ENCODE measurements at places on chromosomes 6 and 20. TPM values are rescaled to one million over a fixed set of nuclear protein-coding genes. Genes with fewer than 3 reads are reported as not detected.
A peak's percentile ranks its signal among the peaks of the same experiment; 100 is the strongest.

- no peak for DNase-seq
Measured at GRCh38 chr6:100549406-100550167, 84.9 kb upstream of the SIM1 start.

DNA sequence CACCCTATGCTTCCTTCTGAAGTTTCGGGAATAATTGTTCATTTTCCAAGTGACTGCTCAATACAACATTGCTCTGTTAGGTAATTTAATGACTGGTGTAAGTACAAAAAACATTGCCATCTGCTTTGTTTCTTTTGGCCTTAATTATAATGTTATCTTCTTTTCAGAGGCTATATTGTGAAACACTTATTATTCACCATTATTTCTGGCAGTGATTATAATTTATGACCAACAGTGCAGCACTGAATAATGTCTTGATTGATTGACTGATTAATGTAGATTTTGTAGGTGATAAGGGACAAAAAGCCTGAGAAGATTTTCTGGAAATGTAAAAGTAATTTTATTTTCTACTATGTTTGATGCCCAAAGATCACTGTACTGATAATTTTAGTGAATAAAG, 377.7 kb downstream of the PLCB1 start:
- DNase-seq = no peak

DNA sequence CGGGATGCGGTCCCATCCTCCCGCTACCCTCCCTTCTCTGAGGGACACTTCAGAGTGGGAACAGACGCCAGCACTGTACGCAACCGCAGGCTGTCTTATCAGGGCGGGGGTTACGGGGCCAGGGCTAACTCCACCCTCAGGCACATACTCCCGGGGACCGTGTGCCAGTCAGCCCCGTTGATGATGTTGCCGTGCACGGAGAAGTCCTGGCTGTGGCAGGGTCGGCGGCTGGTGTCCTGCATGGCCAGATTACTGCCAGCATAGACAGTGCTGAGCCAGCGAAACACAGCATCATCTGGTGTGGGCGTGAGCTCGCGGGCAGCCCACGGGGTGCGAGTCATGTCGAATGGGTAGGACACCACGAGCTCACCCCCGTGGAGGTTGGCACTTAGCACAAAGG, 5.0 kb downstream of the CPXM1 start:
- DNase-seq = no peak

- no peak for DNase-seq
Measured at GRCh38 chr20:58759947-58760346, 67.3 kb downstream of the NPEPL1 start.

GRCh38 chr6:38182426-38182825, 362.9 kb downstream of the ZFAND3 start:
- no peak for DNase-seq

DNA sequence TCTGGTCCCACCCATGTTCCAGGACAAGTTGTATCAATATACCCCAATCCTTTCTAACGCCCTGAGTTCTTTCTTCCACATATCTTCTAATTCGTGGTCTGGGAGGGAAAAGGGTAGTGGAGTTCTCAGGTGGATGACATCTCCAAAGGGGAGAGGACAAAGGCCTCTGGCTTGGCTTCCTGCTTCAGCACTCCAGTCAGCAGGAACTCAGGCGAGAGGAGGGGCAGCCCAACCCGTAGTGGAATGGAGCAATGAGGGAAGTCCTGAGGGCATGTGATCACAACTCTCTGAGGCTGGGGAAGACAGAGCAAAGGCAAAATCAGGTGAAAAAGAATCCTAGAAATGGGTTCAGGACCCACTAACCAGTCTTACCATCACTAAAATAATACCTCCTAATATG, 9.6 kb upstream of the NRM start:
- no peak for DNase-seq

DNA sequence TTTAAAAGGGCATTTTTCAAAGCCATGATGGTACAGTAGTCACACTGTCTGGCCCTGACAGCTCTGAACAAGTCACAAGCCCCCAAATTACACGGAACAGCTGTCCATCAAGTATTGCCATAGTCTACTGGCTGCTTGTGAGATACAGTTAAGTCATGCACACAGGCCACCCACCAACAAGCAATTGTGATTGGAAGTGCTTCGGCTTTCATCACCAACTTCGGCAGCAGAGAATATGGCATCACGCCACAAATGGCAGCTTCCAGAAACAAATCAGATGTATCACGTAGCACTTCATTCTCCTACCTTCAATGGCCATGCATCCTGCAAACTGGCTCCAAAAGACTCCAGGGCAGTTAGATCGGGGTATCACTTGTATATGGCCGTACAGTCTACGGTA, 160.5 kb downstream of the PTPRT start:
- DNase-seq = no peak

DNA sequence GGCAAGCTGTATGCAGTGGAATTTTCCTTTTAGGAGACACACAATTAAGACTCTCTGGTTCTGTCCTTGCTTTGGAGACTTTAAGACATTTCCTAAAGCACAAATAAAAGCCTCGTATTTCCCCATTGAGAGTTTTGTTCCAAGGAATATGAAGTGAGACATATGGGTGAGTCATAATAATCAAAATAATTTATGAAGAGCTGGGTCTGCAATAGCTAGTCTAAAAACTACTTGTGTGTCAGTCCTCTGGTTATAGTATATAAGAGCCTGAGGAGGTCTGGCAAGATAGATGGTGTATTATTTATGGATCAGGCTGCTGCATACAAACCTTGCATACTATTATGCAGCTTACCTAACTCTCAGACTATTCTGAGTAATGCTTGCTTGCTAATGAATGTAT, 142.6 kb downstream of the ADGRG6 start:
- DNase-seq = no peak

GRCh38 chr20:32970115-32970972, 33.9 kb downstream of the SUN5 start:
- DNase-seq = no peak

DNA sequence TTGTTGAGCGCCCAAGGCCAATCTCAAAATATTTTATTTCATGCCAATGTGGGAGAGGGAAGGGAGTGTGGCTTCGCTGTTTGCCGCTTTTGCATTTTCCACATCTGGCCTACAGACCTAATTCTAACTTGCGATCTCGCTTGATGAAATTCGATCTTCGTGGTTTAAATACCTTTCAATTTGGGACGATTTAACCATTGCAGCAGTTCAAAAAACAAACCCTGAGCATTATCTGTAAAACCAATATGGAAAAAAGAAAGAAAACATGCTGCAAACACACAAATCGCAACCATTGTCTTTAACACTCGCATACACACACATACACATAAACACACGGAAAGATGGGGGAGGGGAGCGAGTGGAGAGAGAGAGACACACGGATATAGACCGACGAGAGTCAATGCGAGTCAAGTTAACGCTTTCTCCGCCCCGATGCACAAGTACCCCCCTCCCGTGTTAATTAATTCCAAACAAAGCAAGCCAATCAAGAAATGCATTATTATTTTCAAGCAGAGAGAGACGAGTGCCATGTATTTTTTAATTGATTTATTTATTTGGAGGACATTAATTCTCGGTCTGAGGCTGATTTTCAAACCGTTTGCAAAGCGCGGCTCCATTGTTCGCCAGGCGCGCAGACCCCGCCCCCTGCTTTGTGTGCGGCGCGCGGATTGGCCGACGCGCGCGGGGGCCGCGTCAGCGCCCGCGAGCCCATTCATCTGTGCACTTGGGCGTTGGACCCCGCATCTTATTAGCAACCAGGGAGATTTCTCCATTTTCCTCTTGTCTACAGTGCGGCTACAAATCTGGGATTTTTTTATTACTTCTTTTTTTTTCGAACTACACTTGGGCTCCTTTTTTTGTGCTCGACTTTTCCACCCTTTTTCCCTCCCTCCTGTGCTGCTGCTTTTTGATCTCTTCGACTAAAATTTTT, at the start of gene MARCKS:
MARCKS (plus strand) TSS at position 721 of the 931 bp plus-strand sequence. CDS start 401 bp downstream, outside the sequence.
- peak; percentile 63 for DNase-seq

ADGRF4 gene
- not detected for total RNA-seq

FERMT1 gene
- total RNA-seq = 0.32 TPM

Measured in activated naive CD8-positive, alpha-beta T cell treated with anti-CD3 and anti-CD28 coated beads for 36 hours (primary cell).